Diencephalon (tissue), 1 donor: ENCODE measurements at places on chromosomes 3 and 15. TPM values are rescaled to one million over a fixed set of nuclear protein-coding genes. Genes with fewer than 3 reads are reported as not detected.

HCLS1 gene
- 4.6 TPM for total RNA-seq

NOX5 gene
- total RNA-seq: 0.23 TPM

TUSC7 gene
- total RNA-seq: not detected

OSBPL10 gene
- total RNA-seq: 17.1 TPM

SLC24A5 gene
- total RNA-seq: 0.92 TPM

RIOX2 gene
- total RNA-seq: 27.7 TPM

SSUH2 gene
- 0.69 TPM for total RNA-seq

MEX3B gene
- total RNA-seq: 38.1 TPM

CCNB2 gene
- total RNA-seq: 11.8 TPM

GOLGA8J gene
- 0.23 TPM for total RNA-seq

SCN11A gene
- total RNA-seq: 0.46 TPM

FAM131A gene
- 62.5 TPM for total RNA-seq

FAM3D gene
- not detected for total RNA-seq

GALNT15 gene
- 5.8 TPM for total RNA-seq

SPATA12 gene
- not detected for total RNA-seq

LYSMD4 gene
- 20.1 TPM for total RNA-seq
